ENCODE measurements at places on chromosomes 4 and X.

DNA sequence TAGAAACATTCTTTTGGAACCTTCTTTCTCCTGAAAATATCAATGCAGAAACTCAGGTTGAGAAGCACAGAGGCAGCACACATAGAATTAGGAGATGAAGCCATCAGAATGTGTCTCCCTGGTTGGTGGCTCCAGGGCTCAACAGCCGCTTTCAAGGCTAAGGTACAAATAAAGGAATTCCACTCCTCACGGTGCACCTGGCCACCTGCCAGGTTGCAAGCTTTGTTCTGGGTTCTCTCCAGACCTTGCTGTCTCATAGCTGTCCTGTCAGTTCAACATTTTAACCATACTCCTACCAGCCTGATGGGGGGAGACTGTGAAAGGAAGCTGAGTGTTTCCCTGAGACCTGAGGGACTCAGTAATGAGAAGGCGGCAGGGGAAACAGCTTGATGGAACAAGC lies 96.3 kb upstream of the HPF1 start:
- DNase-seq, result no peak

GRCh38 chrX:152637649-152638442 lies at the start of gene GABRQ:
Gene GABRQ, plus strand, starts transcription at chrX:152637895. Its CDS starts 308 bp downstream, at chrX:152638203.
- no peak for DNase-seq

DNA sequence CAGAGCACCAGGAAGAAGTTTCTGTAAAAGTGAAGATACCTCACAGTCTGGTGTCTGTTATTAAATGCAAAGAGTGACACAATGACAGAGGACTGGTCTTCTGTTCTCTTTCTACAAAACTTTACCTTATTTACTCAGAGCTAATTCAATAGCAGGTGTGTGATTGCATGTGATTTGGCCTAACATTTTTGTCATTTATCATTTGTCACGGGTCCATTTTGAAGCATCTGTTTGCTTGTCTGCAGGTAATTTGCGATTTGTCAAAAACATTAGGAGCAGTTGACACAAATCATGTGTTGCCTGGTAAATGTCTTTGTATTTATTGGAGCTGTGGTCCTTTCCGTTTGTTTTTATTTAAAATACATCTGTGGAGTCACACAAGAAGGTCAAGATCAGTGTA lies 1232.4 kb downstream of the STIM2 start:
- DNase-seq, result no peak

DNA sequence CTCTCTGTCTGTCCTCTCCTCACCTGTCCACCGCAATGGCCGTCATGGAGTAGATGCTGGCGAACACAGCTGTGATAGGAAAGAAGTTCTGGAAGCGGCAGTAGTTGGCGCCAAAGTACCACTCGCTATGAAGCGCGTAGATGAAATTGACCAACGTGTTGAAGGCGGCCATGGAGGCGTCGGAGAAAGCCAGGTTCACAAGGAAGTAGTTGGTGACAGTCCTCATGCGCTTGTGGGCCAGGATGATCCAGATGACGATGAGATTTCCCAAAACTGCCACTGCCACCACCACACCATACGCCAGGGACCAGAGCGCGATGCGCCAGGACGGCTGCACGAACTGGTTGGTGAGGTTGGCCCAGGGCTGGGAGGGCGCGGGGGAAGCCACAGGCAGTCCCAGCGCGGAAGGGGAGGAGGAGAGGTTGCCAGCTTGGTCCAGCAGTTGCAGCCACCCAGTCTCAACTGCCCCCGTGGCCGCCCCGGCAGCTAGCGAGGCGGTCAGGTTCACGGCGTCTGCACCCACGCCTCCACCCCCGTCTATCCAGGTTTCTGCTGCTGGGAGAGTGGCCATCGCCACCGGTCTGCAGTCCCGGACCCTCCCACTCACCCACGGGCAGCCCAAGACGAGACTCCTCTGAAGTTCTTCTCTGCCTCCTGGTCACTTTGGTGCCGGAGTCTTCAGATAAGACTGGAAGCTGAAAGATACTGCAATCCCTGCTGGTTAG lies 518 bp downstream of the TACR3 start:
- DNase-seq, result no peak

DNA sequence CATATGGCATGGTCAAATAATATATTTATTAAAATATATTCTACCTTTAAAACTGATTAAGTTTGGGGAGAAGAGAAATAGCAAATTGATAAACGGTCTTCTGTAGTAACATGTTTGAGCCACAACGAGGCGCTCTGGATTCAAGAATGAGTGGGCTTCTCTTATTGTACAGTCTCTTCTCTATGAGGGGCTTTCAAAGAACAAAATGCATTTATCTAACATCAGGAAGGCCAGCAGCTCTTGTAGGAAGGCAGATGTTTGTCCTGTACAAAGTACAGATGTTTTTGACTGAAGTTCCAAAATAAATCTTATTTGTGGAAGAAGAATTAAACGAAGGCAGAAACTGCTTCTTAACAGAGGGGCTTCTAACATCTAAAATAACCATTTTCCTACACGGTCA lies 153.6 kb downstream of the RASL11B start:
- DNase-seq, result peak; percentile 40

DNA sequence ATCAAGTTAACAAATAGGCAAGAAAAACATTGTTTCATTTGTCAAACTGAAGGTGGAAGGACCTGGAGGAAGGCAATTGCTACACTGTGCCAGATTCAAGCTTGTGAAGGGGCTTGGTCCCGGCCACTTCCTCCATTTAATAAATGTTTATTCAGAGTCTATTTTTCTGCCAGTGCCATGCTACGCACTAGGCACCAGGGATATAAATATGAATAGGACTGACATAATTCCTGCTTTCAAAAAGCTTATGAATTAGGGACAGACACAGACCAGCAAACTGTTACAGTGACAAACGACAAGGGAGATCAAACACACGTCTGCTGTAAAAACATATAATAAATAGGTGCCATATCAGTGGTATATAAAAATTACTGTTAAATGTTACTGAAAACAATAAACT lies 571 bp downstream of the TLR6 start:
- no peak for DNase-seq

DNA sequence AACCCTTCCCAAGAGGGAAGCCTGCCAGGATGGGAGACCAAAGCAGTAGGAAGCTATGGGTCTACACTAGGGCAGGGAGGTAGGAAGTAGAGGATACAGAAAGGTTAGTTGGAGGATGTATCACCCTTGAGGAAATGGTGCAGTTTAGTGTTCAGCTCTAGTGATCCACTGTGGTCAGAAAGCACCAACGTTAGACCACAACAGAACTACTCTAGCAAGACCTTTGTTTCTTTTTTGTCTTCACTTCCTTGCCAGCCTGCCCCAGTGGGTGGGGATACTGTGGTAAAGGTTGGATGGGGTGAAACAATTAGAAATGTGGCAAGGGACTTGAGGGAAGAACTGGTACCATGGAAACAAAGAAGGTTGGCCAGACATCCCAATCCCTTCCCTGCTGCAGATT lies 83.3 kb downstream of the DDIT4L start:
- DNase-seq, result no peak

GRCh38 chrX:63466690-63467089 lies 115.6 kb upstream of the SPIN4 start:
- no peak for DNase-seq

DNA sequence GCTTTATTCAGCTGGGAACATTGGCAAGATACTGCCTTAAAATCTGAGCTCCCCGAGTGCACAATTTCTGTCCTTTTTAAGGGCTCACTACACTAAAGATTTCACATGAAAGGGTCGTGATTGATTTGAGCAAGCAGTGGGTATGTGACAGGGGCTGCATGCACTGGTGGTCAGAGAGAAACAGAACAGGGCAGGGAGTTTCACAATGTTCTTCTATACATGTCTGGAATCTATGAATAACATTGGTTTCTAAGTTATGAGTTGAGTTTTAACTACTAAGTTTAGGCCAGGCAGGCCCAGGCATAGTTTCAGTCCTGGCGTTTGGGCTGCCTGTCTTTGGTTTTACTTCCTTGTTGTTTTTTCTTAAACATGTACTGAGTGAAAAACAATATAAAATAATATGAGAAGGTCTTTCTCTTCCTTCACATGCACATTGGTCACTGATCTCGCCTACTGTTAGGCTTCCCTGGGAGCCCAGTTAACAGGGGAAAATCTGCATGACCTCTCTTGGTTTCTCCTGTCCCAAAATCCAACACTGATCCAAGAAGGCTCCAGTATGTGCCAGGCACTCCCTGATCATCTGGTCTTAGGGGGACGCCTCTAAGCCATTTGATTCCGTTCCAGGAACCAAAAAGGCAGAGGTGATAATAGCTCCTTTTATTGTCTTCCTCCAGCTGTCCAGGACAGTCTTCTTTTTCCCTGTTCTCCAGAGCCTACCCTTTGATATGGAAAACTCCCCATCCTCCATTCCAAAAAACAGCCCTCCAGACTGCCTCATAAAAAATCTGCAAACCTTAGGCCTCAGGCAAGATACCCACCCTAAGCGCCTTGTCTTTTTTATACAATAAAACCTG lies at the start of gene UGT2B17:
TSS of gene UGT2B17 (minus strand) at position 51 of the 854 bp plus-strand sequence. CDS start 7,838 bp downstream, outside the sequence.
- no peak for DNase-seq

DNA sequence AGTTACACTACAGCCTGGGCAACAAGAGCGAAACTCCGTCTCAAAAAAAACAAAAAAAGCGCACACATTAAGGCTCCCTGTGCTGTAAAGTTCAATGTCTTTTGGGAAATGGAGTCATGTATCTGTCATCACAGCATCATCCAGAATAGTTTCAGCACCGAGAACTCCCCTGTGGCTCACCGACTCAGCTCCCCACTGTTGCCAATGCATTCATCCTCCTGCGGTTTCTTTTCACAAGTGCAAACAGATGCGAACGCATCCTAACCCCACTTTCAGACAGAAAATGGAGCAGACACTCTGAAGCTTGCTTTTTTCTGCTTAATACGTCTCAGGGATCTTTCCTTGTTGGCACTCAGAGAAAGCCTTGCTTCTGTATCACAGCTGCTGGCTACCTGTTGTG lies 13.8 kb upstream of the SH3TC1 start:
- DNase-seq, result no peak

GRCh38 chr4:17587094-17587822 lies 10.3 kb downstream of the LAP3 start:
- no peak for DNase-seq

- no peak for DNase-seq
These were observed 378.4 kb upstream of the PCDH7 start for GRCh38 chr4:30341731-30342130.

GRCh38 chr4:168844353-168845049 lies 165.6 kb downstream of the CBR4 start:
- no peak for DNase-seq

DNA sequence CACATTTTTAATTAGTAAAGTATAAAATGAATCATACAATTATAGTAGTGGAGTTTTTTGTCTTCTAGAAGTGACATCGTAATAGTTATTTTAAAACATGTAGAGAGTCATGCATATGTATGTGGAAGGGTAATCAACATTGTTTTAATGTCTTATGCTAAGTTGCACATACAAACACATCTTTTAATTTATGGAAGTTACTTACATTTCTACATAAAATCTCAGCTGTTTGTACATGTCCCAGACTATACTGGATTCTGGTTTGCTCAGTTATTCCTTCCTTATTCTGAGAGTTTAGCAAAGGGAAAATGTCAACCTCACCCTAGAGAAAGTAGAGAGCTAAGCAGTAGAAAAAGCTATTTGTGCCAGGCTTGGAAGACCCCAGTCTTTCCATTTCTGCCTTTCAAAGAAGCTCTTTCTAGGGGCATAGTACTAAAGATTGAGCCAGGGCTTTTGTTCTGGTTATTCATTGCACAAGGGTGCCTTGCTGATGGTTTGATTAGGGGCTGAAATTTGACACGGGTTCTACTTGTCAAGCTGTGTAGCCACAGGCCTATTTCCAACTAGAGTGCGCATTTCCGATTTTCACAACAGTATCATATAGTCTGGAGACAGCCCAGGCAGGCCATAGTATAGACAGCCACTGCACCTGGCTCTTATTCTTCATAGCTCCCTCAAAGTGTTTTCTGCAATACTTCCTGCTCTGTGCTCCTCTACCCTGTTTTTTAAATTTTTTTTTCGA lies 106.3 kb downstream of the RPA4 start:
- DNase-seq, result no peak

DNA sequence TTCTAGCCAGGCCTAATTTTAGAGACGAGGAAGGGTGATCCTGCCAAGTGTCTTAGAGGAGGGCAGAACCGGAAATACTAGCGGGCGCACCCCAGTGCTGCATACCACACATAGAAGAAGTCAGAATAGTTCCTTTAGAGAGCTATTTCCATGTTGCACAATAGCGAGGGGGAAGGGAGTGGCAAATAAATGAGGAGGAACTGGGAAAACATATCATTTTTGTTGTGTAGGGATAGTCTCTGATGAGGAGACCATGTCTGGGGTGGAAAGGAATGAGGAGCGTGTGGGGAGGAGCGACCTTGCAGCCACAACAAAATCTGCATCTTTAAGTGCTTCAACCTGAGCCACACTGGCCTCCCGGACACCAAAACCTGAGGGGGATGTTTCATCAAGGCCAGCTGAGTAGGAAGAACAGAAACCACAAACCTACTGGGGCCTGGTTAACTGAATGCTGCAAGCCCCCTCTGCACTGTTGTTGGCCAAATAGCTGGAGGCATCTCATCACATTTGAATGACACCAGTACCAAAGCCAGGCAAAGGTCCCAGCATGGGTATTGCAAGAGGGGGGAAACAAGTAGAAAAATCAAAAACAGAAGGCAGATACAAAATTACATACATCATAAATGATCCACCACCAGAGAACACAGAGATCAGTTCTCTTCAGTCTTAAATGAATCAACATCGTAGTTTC lies 26.7 kb upstream of the C1QTNF7 start:
- DNase-seq, result no peak

DNA sequence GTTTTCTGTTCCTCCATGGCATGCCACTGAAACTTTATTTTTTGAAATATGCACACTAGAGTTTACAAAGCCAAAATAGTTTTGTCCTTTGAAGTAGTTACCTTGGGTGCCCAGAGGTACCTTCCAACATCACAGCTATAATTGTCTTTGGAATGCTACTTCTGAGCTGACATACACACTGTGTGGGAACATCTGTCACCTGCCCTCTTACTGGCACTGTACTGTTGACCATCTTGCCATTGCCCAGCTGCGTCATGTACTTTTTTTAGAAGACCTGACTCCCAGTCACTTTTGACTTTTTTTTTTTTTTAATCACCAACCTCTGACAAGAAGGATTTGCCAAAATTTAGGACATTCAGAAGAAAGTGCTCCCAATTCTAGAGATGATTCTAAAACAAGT lies 200.5 kb upstream of the CXorf66 start:
- DNase-seq, result no peak

DNA sequence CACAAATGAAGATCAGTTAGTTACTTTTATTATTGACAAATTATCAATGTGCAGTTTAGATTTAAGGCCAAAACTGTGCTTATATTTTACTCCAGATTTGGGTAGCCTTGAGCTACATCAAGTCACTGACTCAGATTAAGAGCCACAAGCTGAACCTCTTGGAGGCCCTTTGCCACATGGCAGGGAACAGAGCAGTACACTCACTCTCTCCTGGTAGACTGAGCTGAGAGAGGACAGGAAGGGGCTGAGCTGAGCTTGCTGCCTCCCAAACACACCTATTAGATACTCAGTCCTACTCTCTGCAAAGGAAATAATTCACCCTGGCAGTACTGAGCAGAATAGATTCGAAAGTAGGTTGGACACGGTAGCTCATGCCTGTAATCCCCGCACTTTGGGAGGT lies 7.8 kb downstream of the STAP1 start:
- no peak for DNase-seq

All from SHP77 treated with DMSO at 0.1 percent for 48 hours (cell line).